ENCODE measurements at places on chromosomes 1 and 21. TPM values are rescaled to one million over a fixed set of nuclear protein-coding genes. Genes with fewer than 3 reads are reported as not detected.

DNA sequence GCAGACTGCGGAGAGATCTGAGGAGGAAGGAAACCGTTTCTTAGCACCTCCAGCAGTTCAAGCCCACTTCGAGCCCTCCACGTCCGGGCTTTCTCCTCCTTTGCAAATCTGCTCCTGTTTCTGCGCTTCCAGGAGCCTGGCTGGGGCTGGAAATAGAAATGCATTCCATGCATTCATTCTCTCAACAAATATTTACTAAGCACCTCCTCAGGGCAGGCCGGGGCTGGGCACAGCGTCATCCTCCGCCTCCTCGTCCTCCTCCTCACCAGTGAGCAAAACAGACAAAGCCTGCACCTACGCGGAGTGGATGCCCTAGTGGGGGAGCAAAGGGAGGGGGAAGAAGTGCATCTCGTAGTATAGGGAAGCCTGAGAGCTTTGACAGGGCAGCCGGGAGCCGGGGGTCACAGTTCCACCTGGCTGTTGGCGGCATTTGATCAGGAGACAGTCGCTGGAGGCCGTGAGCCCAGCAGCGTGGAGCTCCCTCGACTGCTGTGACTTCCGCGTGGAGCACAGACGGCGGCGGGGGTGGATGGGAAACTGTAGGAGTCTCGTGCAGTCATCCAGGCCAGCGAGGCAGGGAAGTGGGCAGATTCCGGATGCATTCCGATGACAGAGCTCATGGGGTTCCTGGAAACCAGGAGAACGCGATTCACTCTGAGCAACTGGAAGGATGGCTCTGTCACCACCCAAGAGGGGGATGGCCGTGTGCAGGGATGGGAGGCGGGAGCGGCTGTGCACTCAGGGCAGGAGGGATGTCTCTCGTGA, 93.5 kb downstream of the SIK1 start:
- DNase-seq: no peak

DNA sequence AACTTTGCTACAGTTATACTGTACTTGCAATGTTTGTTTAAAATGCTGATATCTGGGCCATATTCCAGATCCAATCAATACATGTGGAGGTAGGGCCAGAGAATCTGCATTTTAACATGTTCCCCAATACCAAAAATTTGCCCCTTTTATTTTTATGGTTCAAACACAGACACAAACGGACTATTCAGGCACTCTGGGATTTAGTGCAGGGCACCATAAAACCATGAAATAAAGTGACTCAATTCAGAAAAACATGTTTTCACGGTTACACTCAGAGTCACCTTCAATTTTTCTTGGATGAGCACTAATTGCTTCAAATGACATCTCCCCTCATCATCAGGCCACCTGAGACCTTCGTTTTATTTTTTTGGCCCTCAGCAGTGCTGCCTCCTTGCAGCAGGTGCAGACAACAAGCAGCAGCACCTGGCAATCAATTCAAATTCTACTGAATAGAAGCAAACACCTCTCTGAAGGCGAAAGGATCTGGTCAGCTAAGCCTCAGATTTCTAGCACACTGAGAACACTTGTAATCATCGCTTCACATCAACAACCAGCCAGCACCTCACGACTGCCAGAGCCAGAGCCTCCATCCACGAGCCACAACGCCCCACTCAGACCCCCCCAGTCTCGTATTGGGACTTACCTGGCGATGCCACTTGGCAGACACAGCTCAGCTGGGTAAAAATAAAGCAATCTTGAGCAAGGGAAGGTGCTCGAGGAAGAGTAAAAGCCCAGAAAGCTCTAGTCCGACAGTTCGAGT, 1.1 kb downstream of the ERO1B start:
- no peak for DNase-seq

- no peak for DNase-seq
These were observed 15.1 kb downstream of the IFI44 start for GRCh38 chr1:78664763-78665162.

DNA sequence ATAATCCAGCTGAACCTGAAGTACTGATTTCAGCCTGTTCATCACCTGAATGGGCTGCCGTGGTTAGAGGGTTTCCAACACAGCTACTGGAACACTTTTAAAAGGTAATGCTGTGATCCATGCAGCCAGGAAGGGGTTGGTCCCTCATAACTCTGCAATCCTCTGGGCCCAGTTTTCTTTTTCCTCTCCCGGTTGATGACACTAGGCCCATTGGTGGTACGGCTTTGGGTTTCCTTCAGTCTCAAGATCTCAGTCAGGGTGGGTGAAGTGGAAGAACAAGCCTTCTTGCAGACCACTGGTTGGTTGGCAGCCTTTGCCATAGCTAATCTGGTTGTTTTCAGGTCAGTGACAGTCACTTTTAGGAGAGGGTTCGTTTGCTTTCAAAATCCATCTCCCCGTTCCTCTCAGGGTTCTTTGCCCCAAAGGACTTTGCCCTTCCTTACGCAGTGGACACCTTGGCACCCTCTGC, 502 bp upstream of the SLC35A3 start:
- no peak for DNase-seq

DNA sequence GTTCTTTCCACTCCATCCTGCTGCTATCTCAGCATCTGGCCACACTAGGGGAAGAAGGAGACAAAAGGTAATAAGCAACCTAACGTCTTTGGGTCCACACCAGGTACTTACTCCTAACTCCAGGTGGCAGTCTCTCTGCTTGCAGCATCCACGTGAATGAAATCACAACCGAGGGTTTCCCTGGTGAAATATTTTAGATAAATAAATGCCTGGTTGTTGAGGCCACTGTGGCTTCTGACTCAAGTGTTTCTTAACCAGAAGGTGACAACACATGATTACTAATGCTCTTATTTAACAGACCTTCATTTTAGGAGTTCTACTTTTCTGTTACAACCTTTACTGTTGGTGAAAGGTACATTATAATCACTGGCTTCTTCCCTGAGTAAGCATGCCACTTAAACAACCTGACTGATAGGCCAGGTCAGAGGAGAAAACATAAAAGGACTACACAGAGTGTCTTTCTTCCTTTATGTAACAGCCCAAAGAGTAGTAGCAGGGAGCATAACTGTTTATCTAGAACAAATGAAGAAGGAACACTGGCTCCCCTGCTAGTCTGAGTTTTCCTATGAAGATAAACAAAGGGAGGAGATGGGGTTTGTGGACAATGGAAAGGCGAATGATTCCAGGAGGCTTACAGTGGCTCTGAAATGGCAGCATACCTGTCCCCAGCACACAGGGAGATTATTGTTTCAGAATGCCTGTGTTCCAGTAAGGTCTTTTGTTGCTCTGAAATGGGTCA, 59.9 kb downstream of the SYT6 start:
- DNase-seq: peak; percentile 25

DNA sequence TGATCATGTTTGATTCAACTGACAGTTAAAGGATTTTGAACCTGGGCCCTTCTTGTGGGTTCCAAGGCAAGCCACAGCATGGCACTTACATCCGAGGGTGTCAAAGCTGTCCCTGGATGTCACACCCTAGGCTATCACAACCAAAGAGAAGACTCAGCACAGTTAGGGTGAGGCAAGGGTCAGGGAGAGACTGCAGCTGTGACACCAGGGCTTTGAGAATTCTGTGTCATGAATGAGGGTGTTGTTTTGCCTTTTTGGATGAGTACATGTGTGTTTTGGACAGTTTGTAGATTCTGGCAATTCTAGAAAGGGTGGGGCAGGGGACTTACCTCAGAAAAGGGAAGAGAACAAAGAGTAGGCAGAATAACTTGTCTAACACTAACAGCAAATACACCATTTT, 37.8 kb upstream of the ZNF326 start:
- DNase-seq: no peak

GRCh38 chr1:57632401-57632800, 208.5 kb upstream of the DAB1 start:
- DNase-seq: no peak

- no peak for DNase-seq
These were observed at the start of gene INSRR for GRCh38 chr1:156858959-156859522. TSS of gene INSRR (minus strand) at chr1:156859117. CDS start at chr1:156858621, 496 bp downstream.

DNA sequence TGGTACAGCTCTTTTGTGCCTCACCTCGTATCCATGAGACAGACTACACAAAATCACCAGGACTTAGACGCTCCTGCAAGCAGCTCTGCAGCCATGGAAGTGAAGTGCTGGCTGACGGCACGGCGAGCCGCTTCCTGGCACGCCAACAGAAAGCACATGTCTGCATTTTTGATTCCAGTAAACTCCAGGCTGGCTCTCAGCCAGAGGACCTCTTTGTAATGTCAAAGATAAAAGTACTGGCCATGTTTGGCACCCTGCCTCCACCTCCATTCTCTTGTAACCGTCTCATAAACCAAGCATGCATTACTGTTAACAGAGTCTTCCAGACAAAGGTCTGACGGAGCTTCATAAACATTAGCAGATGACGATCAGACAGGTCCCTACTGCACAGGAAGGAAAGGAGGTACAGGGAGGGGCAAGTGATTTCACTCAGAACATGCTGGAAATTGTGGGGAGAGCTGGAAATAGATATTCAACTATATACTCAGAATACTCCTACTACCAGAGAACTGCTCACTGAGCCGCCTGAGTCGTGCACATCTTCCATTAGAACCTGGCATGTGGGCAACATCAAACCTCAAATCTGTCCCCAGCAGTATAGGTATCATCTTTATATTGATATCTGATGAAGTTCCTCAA, 632.0 kb downstream of the SMYD3 start:
- DNase-seq: peak; percentile 26

DNA sequence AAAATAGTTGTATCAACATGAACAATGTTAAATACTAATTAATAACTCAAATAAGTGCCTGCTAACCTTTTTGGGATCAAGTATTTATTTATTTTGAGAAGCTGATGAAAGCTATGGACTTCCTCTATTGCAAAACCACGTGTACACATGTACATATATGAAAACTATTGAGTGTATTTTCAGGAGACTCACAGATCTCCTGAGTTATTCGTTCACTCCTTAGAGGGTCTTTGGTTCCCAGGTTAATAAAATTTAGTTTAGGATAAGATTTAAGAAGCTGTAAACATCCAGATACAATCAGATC, 130.5 kb downstream of the DISC1 start:
- no peak for DNase-seq

GRCh38 chr1:151817353-151817730, 12.1 kb upstream of the LINGO4 start:
- no peak for DNase-seq

DNA sequence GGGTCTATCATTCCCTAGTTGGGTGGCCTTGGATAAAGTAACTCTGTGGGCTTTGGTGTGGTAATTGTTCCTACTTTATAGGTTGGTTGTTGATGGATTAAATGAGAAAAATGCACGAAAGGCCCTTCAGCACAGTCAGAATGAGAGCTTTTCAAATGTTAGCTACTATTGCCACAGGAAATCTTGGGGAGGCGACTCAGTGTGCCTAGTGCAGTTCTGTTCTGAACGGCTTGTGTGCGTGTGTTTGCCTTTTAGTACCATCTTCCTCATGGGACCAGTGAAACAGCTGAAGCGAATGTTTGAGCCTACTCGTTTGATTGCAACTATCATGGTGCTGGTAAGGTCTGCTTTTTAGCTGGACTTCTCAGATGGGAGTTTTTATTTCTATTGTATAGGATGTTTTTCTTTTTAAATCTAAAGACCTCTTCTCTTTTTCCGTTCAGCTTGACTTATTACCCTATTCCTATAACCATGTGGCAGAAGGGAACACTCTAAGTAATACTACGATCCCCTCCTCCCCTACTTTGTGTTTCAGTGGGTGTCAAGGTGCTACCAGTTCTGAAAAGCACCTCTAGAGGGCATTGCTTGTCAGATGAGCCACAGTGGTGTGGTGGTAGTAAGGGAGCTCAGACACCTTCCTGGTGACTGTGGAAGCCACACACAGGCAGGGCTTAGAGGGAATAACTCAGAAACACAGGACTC, 9.2 kb downstream of the SFT2D2 start:
- peak; percentile 58 for DNase-seq

- peak; percentile 88 for DNase-seq
These were observed 1.1 kb upstream of the COQ8A start for GRCh38 chr1:226938903-226939437.

DNA sequence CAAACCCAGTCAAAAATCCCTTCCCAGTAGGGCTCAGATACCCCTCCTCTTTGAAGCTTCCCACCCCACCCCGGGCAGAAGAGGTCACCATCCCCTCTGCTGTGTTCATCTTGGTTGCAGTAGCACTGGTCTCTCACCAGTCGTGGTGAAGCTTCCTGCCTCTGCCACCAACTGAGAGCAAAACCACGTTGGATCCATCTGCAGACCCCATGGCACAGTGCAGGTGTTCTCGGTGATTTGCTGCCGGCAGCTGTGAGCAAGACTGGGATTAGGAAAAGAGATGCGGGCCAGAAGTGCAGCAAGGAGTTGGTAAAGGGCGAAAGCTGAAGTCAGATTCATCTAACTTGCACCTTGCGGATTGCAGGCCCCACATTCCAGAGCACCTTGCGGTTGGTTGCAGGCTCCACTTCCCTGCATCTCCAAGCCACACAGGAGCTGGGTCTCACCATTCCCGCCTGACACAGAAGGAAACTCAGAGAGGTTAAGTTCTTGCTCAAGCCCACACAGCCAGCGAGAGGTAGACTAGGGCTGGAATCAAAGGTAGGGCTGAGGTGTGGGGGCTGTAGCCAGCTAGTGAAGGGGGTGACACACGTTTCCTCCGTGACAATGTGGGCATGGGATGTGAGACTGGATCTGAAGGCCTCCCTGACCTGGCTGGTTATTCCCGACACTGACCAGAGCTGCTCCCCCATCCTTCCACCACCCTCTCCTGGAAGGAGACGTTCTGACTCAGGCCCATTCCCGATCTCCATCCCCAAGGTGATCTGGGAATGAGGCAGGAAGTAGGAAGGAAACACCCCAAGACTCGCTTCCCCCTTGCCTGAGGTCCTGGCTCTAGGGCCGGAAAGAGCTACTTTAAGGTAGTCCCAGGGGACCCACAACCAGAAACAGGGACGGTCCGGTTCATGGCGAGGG, 3.3 kb upstream of the FAM110D start:
- DNase-seq: no peak

DNA sequence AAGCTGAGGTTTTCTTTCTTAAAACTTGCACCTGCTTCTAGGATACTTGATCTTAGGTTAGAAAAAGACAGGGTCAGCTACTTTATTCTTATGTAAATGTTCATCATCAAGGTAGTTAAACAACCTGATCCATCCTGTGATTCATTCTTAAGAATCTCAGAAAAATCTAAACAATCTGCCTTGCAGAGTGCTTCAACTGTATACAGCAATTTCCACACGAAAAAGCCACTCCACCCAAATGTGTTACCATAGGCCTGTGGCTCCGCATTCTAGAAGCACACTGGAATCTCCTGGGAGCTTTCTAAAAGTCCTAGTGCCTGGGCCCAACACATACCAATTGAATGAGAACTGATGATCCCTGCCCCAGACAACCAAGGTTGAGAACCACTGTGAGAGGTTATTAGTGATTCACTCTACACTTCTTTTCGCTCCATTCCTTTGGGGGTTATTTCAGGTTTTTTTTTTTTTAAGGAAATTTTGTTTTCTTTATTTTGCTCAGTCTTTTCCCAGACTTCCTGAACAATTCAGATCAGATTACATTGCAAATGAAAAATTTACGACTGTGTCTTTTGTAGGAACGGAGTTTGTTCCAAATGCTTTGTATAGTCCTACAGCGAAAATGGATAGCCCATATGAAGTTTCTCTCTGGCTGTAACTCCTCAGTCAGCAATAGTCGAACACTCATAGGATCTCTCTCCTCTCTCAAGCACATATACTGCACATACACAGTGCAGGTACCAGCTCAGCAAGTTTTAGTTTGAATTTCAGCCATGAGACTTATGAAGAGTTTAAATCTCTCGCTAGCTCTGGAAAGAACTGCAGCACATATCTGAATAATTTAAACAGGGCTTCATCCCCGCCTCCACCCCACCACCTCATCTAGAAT, 16.1 kb downstream of the SMYD2 start:
- no peak for DNase-seq

The PPM1J gene
- under 0.01 TPM for total RNA-seq

The LCE2C gene
- total RNA-seq: not detected

The NPPA gene
- total RNA-seq: not detected

The RGS13 gene
- under 0.01 TPM for total RNA-seq

The LCK gene
- total RNA-seq: 3.5 TPM

The ROR1 gene
- under 0.01 TPM for total RNA-seq
